ENCODE measurements at places on chromosomes 7 and 10.

GRCh38 chr10:8336629-8337331 lies 282.3 kb downstream of the GATA3 start:
- DNase-seq, result no peak

DNA sequence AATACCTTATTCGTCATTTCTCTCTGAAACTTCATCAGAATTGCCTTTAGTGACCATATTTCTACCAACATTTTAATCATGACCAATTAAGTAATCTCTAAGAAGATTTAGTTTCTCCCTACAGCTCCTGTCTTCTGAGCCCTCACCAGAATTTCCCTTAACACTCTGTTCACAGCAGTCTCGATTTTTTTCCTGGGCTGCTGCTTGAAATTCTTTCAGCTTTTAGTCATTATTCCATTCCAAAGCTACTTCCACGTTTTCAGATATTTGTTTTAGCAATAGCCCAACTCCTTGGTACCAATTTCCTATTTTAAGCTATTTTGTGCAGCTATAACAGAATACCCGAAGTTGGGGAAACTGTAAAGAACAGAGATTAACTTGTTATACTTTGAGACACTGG lies 192.4 kb upstream of the DKK1 start:
- no peak for DNase-seq

GRCh38 chr10:52258799-52259425 lies 55.2 kb upstream of the DKK1 start:
- no peak for DNase-seq

GRCh38 chr7:94154858-94155257 lies 150.7 kb upstream of the BET1 start:
- no peak for DNase-seq

GRCh38 chr7:130231792-130232191 lies 24.1 kb downstream of the SSMEM1 start:
- no peak for DNase-seq

- DNase-seq, result no peak
Observed at GRCh38 chr10:129621693-129622092, 154.7 kb downstream of the MGMT start.

GRCh38 chr10:89389254-89389653 lies 3.2 kb upstream of the IFIT1 start:
- no peak for DNase-seq

- no peak for DNase-seq
Observed at GRCh38 chr7:231030-231857, 38.9 kb downstream of the FAM20C start.

- no peak for DNase-seq
Observed at GRCh38 chr10:71331736-71332135, 12.7 kb downstream of the SLC29A3 start.

- DNase-seq, result no peak
Observed at GRCh38 chr10:93245147-93245546, 171.5 kb downstream of the CYP26A1 start.

DNA sequence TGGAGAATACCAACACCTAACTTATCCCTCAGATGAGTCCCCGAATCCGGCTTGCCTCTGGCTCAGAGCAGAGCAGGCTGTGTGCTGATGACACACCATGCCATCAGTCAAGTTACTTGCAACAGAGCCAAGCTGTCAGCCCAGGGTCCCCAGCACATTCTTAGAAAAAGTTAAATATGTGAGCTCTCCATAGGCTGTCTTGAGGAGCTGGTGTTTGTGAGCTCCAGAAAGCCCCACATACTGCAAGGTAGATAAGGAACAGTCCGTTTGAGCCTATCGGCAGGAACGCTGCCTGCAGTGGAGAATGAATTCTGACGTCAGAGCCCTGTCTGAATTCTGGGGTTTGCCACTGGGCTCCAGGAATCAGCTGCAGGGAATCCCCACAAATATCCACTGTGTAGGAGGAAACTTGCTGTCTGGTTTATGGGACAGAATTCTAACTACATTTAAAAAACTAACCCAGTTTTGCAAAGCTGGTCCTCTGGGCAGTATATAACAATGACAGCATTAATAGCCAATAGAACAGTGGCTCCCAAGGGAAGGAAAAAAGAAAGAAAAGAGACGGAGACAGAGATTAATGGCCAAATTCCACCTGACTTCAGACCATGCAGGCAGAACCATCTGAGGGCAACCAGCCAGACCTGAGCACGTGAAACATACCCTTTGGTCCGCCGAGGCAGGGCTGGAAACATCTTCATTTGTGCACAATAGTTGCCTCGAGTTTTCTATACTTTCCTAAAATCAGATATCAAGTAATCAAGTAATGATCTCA lies 3.6 kb downstream of the SFXN4 start:
- no peak for DNase-seq

GRCh38 chr7:99713995-99714570 lies 20.9 kb downstream of the CYP3A7 start:
- DNase-seq, result no peak

DNA sequence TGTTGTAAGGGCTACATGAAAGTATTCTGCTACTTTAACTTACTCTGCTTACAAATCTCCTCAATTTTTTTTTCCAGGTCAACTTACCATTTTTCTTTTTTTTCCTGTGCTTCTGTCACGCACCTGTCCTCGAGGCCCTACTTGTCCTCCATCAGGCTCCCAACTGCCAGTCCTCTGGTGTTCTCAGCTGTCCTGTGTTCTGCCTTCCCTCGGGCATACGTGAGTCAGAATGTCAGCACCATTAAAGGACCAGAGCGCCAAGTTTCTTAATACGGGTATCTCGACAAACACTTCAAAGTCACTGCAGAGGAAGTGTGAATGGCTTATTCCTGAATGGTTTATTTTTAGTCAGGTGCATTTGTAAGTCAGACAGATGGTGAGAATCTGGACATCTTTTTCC lies at the start of gene TEX47:
TEX47 (minus strand) TSS at position 185 of the 400 bp plus-strand sequence. CDS start 795 bp downstream, outside the sequence.
- DNase-seq, result no peak

DNA sequence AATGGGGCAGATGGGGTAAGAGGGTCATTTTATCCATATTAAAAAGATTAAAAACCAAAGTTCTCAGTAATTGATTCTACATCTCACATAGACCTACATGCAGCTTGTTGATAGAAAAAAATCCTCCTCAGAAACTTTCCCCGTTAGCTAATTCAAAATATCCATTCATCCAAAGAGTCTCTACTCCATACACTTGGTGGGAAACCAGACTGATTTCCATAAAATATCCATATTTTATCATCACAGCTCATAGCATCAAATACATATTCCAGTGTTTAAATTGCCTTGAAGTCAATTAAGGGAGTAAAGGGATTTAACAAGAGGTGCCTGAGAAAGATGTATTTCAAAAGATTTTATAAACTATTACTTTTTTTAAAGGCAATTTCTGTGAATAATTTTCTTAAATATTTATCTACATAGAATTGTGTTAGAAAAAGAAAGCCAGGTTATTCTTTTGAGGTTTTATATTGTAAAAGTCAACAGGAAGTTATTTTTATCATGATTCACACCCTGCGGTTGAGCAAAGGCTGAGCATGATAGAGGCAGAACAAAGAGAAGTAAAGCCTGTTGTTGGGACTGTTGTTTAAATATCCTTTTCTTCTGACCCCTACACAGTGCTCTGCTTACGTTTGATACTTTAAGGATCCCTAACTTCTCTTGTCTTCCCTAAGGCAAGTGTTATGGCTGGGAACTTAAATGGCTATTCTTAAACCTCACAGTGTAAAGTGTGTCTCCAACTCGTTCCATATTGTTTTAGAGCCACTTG lies 266.7 kb downstream of the PRKG1 start:
- DNase-seq, result no peak

DNA sequence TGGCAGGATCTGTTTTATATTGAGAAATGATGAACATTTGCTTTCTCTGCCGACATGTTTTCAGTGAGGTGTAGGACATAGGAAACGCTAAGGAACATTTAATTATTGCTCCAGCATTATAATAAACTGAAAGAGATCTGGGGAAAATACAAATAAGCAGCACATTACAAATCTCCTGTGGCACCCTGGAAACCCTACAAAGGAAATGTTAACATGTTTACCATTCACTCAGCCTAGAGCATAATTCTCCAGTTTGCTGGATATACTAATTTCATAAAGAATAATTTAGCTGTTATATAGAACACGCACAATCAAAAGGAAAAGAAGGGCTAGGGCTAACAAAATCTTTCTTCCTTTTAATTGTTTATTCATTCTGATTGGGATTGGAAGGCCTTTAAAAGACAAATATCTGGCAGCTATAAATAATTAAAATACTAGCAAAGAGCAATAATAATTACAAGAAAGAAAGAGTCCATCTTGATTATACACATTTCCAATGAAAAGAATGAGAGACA lies 299.4 kb downstream of the CRPPA start:
- no peak for DNase-seq

- DNase-seq, result no peak
Observed at GRCh38 chr10:51510231-51510630, 189.2 kb downstream of the CSTF2T start.

DNA sequence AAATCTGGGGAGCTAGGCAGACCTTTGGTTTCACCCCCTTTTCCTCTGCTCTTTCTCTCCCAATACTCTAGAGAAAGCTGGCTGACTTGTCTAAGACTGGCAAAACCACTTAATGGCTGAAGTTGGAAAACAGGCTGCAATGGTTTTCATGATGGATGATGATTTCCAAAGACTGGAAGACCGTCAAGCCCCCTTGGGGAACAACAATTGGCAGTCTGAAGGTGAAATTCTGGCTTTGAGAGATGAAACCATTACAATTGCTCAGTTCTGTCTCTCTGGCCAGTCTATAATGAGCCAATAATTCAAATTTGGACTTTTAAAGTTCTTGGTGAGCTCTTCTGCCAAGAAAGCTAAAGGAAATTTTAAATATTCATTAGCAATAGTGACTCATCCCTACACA lies 680.5 kb downstream of the PARD3 start:
- no peak for DNase-seq

- DNase-seq, result no peak
Observed at GRCh38 chr10:3452683-3453361, 280.2 kb upstream of the PITRM1 start.

GRCh38 chr10:11017000-11017569 lies 587 bp upstream of the CELF2 start:
- DNase-seq, result no peak

DNA sequence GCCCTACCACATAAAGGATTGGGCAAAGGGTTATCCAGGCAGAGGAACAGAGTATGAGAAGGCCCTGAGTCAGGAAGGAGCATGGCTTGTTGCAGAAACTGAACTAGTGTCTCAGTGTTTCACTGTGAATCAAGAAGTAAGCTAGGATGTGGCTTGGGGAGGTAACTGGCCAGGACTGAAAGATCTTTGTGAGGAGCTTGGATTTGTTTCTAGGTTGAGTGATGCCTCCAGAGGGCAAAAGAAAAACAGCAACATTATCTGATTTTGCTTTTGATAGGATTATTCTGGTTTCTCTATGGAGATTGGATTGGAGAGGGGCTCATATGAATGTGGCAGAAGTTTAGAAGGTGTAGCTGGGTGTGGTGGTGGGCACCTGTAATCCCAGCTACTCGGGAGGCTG lies 137.9 kb upstream of the HDAC9 start:
- DNase-seq, result no peak

DNA sequence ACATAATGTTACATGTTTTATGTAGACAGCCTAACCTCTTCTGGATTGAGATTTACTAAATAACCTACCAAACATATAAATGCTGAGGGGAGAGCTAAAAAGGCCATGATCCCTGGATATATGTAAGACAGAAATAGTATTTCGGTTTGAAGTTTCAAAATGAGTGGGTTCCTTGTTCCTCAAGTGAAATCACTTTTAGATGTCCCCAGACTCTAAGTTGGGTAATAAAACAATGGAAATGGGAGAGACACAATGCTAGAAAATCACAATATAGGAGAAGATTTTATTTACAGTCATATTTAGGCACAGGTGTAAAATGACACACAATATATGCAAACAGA lies 56.5 kb downstream of the SHTN1 start:
- DNase-seq, result no peak

DNA sequence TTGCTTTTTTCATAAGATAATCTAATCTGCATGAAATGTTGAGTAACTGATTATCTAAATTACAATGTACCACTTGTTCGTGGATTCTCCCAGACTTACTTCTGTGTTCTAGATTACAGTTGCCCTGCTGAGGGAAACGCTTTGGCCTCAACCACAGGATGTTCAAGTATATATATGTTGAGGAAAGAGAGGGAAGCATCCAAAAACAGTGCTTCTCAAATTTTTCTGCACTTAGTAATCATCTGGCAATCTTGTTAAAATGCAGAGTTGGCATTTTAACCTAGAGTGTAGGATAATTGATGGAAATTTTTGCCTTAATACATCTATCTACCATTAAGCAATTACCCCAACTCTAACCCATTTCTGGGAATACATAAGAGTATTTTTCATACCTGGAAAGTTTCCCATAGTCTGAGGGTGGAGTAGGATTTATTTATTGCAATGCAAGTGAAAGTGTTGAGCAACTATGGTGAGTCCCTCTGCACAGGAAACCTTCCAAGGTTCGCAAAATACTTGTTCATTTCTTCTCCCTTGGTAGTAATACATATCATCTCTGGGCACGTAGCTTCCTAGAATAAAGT lies 59.6 kb upstream of the C1GALT1 start:
- no peak for DNase-seq

- DNase-seq, result no peak
Observed at GRCh38 chr7:106901828-106902441, 36.9 kb downstream of the PIK3CG start.

DNA sequence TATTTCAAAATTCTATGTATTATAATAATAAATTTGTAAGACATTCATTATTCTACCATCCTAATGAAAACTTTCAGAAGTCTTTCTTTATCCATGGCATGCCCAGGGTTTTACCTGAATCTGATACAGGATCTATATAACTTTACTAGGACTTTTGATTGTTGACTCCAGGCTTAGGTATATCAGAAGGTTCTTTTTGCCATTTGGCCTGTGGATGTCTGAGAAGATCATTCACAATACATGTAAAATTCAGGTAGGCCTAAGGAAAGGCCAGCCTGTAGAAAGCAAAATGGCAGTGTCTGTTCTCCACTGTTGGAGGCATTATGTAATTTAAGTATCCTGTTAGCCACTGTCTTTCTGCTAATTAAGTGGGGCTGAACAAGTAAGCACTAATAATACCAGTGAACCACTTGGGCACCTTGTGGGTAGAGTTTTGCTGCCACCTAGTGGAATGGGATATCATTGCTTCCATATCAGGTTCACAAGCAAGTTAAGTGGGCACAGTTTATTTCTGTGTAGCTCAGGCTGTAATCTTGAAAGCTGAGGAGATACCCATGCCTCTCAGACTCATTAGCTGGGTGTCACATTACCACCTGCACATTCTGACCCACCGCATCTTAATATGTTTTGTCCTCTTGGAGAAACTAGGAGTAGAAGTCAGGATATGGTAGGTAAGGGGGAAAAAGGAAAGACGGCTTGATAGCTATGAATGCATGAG lies 105.5 kb downstream of the SEPTIN7 start:
- no peak for DNase-seq
